ENCODE measurements at places on chromosomes 12 and 14.

DNA sequence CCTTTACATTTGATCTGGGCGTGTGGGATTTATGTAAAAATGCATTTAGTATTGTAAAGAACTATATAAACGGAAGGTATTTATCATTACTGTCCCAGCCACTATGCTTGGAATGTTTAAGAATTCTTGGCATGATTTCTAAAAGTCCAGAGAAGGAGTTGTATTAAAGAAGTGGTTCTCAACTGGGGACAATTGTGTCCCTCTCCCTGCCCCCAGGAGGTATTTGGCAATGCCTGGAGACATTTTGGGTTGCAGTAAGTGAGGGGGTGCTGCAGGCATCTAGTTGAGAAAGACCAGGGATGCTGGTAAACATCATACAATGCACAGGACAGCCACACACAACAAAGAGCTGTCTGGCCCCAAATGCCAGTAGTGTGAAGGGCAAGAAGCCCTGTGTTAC, 7.2 kb downstream of the SLC38A1 start:
- DNase-seq: peak; percentile 46

DNA sequence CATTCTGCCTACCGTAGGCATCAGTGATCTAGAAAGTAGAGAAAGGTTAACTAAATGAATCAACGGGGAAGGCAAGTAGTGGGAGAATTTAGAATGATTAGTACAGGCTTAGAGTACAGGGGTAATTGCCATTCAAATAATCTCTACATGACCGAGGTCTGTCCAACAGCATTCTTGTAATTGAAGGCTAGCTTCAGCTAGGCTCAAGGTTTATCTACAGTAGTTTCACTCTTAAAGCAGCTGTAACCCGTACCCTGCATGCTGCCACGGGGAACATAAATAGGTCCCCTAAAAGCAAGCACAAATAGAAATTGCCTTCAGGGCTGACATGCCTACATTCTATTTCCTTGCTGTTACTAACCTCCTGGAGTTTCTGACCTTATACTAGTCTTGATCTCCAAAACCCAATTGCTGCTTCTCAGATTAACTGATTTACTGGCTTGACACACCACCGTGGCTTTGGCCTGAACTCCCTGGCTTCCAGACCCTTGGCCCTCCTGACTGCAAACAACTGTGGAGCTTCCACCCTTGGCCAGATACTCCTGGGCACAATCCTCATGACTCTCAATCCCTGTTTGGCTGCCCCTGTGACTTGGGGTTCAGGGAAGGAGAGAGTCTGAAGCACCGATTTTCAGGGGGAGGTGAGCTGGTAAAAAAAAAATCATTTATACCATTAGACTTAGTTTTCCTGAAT, 242.1 kb upstream of the FOXN3 start:
- DNase-seq: no peak

DNA sequence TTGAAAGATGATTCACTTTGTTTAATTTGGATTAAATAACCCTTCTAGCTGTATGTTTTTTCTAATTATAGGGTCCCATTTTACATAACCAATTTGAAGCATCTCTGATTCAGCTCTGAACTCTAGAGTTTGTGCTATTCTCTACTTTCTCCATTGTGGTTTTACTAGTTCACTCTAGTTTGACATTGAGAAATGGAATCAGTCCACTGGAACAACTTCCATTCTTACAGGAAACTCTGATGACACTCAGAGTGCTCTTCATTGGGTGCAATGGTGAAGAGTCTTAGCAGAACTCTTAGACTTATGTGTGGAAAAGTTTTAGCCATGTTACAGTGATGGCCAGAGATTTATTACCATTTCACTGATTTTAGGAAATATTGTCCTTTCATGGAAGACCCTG, 140.7 kb downstream of the DYRK2 start:
- peak; percentile 7 for DNase-seq

GRCh38 chr12:111546758-111547383, 52.2 kb downstream of the ATXN2 start:
- DNase-seq: no peak

DNA sequence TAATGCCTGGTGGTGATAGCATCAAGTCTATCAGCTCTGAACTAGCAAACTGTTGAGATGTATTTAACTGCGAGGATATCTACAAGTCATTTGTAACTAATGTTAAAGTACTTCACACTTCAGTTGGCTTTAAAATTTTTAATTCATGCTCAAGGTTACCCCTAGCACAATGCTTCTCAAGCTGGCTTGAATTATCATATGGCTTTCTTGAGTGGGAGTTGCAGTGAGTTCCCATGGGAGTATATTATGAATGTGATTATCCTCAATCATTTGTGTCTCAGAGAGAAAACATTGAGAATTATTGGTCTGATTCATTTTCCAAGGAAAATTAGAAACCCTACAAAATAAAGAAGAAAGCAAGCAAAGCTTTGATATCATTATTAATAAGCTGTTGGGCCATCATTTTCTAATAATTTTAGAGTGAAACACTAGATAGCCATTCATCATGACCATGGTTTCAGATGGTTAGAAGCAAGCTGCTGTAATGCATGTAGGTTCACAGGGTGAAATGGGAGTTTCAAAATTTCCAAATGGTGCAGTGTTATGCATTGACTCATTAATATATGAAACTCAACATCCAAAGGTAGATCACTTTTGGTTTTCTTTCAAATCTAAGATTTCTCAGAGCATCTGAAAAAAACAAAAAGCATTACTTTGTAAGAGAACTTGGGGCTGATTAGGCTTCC, 11.8 kb upstream of the KRAS start:
- DNase-seq: no peak

GRCh38 chr12:1250641-1251040, 259.6 kb downstream of the ERC1 start:
- DNase-seq: no peak

- no peak for DNase-seq
Observed at GRCh38 chr12:31832740-31833729, 104.2 kb upstream of the AMN1 start.

GRCh38 chr12:67893022-67893580, 96.1 kb upstream of the IFNG-AS1 start:
- no peak for DNase-seq

DNA sequence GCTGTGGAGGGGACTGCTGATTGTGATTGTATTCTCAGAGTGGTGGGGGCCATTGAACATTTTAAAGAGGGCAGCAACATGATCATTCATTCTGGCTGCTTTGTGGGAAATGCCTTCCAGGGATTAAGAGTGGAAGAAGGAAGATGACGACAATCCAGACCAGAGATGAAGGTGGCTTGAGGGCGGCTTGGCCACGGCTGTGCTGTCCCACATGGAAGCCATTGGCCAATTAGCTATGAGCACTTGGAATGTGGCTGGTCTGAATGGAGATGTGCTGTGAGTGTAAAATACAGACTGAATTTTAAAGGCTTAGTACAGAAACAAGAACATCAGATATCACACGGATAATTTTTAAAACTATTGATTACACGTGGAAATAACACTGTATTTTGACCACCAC, 19.2 kb upstream of the SLC10A1 start:
- DNase-seq: no peak

DNA sequence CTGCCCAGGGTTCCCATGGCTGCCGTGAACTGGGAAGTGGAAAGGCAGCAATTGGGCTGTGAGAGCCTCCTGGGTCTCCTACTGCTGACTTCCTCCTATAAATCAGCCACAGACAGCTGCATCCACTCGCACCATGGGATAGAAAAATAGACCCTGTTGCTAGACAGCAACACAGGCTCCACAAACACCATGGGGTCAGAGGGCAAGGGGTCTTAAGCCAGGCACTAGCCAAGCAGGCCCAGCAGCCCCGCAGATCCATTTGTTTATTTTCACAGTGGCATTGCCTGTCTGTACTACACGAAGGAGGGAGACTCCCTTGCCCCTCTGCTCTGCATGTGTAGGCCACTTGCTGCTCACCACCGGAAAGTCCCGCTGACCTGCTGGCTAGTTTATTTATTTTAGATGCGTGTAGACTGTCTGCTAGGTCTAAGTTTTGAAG, 139.8 kb downstream of the DACT1 start:
- no peak for DNase-seq

DNA sequence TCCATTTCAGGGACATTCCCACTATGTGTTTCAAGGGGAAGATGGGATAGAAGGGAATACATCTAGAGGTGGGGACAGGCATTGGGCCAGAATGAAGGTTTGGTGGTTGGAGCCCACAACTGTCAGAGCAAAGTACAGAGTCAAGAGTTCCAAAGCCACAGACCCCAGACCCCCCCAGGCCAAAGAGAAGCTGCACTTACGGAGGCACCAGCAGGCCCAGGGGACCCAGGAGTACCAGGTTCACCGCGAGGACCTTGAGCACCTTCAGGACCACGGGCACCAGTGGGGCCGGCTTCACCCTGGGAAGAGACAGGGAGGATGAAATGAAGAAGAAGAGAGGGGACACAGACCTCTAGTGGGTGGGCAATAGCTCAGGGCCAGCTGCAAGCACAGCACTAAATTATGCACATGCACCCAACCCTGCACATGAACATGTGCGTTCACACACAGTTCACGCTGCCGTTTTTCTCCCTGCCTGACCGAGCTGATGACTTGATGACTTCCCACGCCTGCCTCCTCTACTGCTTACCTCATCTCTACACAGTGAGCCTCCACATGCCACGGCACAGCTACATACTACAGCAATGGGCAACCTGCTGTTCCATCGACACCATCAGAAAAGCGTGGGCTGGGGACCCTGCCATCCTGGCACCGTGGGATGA, 16.7 kb downstream of the COL2A1 start:
- DNase-seq: no peak

DNA sequence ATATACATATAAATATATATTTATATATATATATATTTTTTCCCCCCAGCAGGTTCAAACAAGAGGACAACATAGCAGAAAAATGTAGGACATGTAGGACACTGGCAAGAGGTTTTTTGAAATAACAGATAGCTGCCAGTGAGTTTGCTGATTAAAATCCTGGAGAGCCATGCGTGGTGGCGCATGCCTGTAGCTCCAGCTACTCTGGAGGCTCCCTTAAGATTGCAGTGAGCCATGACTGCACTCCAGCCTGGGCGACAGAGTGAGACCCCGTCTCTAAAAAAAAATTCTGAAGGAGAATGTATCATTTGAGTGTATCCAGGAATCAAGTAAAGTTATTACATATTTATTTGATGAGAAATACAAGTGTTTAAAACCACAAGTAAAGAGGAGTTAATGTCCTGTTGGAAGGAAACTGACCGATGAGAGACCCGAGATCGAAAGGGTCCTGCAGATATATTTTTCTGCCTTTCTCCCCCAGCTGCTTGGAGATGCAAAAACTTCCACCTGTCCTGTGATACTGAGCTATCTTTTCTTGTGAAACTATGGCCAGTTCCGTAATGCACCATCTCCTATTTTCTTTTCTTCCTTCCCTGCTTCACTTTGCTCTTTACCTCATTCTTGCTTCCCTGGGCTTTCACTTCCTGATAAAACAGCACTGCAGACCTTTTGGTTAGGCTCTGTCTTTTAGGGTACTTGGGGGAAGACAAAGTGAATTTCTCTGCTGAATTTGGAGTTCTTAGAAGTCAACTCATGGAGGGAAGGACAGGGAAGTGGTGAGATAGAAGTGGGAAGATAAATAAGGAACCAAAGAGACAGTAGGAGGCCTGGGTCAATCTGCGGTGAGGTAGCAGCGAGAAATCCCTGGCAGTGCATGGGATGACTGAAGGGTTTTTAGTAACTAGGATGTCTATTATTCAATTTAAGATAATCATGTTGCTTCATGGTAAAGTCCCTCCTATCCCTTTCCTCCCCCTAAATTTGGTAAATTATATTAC, 41.2 kb upstream of the SLC2A13 start:
- DNase-seq: no peak

GRCh38 chr12:75936515-75937440, 94.8 kb downstream of the PHLDA1 start:
- DNase-seq: no peak

DNA sequence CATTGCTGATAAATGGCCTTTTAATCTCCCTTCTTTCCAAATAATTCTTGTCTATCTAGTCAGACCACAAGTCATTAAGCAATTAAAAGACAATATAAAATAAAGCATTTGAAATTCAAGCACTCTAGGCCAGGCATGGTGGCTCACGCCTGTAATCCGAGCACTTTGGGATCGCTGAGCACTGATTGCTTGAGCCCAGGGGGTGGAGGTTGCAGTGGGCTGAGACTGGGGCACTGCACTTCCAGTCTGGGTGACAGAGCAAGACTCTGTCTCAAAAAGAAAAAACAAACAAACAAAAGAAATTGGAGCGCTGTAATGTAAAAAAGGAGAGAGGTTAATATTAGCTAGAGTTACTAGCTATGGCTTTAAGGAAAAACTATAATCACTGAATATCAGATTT, 30.5 kb upstream of the CSRP2 start:
- no peak for DNase-seq

- DNase-seq: peak; percentile 27
Observed at GRCh38 chr14:45610318-45610717, 357.3 kb upstream of the MIS18BP1 start.

- no peak for DNase-seq
Observed at GRCh38 chr12:13156277-13156676, 40.2 kb upstream of the EMP1 start.

- DNase-seq: no peak
Observed at GRCh38 chr12:85695097-85695715, 141.0 kb downstream of the RASSF9 start.

DNA sequence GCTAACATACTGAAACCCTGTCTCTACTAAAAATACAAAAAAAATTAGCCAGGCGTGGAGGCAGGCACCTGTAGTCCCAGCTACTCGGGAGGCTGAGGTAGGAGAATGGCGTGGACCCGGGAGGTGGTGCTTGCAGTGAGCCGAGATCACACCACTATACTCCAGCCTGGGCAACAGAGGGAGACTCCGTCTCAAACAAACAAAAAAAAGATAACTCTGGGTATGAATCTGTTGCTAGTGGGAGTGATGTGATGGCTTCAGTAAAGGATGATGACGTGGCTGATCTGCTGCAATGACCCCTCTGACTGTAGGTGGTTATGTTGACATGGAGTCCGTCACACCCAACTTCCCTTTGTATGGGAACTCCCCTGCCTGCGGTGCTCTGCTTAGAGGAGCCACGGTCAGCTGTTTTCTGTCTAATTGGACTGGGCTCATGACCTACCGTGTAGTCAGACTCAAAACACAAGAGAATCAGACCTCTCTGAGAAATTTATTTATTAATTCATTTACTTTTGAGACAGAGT, 59.1 kb upstream of the MED13L start:
- no peak for DNase-seq

DNA sequence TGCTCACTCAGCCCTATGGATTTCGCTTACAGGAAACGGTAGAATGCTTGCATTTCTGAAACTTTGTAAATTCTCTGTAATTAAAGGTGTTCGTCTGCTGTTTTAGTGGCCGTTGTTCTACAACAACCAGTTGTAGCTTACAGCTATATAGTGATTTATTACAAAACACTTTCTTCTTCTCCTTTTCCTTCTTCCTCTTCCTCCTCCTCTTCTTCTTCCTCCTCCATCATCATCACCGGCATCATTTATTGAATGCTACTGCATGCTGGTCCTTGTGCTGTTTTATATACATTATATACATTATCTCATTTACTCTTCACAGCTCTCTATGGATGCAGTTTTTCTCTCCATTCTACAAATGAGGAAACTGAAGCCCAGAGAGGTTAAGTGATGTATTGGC, 6.4 kb downstream of the ETV6 start:
- no peak for DNase-seq

Data from fibroblast of skin of scalp (primary cell).